Trophoblast cell (in vitro differentiated cells and primary cell): ENCODE measurements at places on chromosomes 12 and 14.
A peak's percentile ranks its signal among the peaks of the same experiment; 100 is the strongest.

DNA sequence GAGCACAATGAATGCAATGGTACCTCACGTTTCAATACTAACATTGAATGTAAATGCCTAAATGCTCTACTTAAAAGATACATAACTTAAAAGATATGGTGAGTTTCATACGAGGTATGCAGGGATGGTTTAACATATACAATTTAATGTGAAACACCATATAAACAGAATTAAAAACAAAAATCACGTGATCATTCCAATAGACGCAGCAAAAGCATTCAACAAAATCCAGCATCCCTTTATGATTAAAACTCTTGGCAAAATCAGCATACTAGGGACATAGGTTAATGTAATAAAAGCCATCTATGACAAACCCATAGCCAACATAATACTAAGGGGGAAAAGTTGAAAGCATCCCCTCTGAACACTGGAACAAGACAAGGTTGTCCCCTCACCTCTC is 845.7 kb downstream of the SLC16A7 start:
- no peak for DNase-seq

- peak; percentile 45 for DNase-seq
Observed at GRCh38 chr12:12726555-12727093, 9.5 kb downstream of the CDKN1B start.

DNA sequence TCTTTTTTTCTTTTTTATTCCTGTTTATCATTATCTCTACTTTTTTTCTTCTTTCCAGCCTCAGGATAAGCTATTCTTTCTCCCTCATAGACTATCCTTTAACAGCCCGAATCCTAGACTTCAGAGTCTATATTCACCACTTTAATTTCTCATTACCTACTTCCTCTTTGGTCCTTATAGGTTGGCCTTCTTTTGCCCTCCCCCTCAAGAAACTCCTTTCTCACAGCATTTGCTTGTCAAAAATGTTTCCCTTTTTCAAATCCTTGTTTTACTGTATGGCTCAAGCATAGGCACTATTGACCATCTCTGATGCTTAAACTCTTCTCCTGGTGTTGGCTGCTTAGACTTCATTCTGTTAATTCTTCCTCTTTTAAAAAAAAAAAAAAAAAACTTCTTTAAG is 52.5 kb downstream of the KIAA0586 start:
- DNase-seq, result no peak

DNA sequence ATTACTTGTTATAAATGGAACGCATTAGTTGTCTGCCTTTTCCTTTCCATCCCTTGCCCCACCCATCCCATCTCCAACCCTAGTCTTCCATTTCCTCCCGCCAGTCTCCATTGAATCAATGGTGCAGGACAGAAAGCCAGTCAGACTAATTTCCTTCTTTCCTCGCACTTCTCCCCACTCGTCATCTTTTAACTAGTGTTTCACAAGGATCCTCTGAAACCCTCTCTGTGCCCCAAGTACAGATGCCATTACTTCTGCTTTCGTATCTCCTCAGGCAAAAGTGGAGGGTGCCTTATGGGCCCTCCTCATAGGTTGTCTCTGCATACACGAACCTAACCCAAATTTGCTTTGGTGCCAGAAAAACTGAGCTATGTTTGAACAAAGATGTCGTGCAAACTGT is 4.2 kb downstream of the DAZAP2 start:
- DNase-seq, result no peak

GRCh38 chr12:119178544-119179334 is at the start of gene HSPB8:
TSS of gene HSPB8 (plus strand) at chr12:119178931. CDS start at chr12:119179313, 382 bp downstream.
- peak; percentile 98 for DNase-seq

DNA sequence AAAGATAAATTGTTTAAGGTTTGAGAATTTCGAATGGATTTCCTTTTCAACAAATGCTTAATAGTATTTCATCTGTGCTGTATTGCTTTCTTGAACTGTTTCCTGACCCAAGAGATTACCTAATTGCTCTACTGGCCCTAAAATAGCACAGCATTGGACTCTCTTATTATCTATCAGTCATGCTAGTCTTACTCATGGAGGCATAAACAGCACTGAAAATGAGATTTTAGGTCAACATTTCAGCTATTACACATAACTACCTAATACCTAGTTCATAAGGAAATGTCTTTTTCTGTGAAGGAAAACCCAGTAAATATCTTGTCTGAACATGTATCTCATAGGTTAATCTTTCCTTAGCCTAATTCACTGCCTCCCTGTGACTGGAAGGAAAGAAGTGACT is 4.3 kb upstream of the ABCD2 start:
- no peak for DNase-seq

GRCh38 chr14:70897464-70897863 is 9.8 kb upstream of the PCNX1 start:
- DNase-seq, result no peak

- DNase-seq, result no peak
Observed at GRCh38 chr14:93035917-93036651, 79.6 kb downstream of the ITPK1 start.

DNA sequence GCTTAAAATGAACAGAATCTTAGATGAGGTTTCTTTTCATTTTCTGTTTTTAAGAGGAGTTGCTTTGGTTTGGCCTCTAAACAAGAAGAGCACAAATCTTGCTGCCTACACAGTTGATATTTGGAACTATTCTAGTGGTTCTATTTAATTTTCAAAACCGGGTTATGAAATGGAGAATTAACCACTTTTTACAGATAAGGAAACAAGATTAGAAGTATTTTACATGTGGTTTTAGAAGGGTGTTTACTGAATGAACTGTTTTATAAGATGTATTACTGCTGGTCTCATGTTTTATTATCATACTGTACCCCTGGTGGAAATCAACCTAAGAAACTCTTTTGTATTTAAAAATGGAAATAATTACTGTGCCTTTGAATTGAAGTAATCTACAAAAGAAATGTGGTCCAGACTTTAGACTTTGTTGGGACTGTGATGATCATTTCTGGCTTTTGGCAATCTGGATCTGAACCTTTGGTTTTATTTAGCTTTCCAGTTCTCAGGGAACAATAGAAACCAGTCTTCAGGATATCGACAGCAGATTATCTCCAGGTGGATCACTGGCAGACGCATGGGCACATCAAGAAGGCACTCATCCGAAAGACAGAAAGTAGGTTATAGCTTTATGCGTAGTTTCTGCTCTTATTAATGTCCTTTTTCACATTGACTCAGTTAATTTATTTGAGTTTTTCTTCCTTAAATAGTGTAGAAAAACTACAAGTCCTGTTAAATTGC is 43.2 kb downstream of the TBK1 start:
- no peak for DNase-seq

DNA sequence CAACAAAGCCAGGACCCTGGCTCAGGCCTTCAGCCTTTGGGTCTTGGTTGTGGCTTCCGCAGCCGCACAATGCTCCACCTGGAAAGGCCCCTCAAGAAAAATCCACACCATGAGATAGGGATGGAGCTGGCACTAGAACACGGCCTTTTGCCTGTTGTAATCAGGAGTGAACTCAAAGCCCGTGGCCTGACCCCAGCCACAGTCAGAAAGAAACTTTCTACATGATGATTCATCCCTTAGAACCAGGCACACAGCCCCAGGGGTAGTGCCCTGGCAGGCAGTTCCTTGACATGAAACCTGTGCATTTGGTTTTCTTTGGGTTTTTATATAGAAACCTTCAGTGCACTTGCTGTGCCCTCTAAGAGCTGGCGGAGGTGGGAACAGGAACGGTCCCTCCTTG is 5.1 kb downstream of the CLMN start:
- peak; percentile 57 for DNase-seq

GRCh38 chr12:124393831-124394230 is 98.9 kb downstream of the RFLNA start:
- DNase-seq, result no peak

GRCh38 chr12:131944601-131945251 is 5.0 kb upstream of the EP400 start:
- no peak for DNase-seq

DNA sequence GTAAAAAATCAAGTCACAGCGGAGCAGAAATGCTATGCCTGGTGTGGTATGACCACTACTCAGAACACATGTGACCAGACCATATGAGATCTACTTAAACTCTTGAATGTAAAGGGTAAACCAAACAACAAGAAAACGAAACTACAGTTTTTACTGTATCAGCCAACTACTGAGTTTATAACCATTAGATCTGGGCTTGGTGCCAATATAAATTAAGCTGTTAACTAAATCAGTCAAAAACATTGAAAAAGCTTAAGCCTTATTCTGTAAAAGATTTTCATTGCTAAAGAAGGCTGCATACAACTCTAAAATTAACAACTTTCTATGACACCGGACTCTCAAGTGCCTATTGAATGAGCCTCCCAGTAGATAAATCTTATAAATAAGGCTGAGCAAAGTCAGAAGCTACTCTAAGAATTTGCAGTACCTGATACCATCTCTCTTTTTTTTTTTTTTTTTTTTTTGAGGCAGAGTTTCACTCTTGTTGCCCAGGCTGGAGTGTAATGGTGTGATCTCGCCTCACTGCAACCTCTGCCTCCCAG is 35.4 kb downstream of the SPTLC2 start:
- no peak for DNase-seq

DNA sequence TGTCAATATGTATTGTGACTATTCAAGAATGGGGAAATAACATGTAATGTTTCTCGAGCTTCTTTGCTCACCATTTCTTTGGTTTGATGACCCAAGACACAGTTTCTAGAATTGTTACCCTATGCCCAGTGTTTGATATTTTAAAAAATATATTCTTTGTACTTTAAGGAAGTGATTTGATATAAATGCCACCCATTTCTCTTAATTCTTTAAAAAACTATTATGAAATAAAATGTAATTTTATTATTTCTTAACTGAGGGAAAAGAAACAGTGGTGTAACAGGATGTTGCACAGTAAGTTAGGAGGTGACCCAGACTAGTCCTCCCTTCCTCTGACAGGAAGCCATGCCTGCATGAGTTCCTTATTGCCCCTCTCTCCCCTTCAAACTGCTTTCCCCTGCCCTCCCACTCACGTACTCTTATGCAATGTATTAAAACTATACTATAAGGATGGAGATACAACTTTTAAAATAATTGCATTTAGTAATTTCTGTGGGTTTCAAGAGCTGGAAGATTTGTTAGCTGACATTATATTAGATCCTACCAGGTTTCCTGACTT is 279.4 kb downstream of the TMTC2 start:
- DNase-seq, result no peak

DNA sequence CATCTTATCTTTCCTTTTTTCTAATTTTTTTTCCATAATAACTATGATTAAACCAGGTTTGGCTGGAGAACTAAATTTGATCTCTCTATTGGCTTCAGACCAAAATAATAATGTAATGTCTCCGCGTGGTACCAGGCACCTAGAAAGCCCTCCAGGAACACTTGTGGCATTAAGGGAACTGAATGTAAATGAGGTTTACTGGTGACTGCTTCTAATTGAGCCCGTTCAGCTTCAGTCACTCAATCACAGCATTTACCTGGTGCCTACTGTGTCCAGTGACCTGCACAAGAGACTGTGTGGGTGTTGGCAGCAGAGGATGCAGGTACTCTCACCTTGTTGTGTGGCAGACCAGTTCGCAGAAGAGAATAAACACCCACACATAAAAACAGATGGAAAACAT is 302.5 kb downstream of the DPF3 start:
- no peak for DNase-seq

GRCh38 chr12:113891739-113892520 is 74.2 kb downstream of the RBM19 start:
- no peak for DNase-seq

- no peak for DNase-seq
Observed at GRCh38 chr14:67875175-67876006, 55.8 kb downstream of the RAD51B start.

DNA sequence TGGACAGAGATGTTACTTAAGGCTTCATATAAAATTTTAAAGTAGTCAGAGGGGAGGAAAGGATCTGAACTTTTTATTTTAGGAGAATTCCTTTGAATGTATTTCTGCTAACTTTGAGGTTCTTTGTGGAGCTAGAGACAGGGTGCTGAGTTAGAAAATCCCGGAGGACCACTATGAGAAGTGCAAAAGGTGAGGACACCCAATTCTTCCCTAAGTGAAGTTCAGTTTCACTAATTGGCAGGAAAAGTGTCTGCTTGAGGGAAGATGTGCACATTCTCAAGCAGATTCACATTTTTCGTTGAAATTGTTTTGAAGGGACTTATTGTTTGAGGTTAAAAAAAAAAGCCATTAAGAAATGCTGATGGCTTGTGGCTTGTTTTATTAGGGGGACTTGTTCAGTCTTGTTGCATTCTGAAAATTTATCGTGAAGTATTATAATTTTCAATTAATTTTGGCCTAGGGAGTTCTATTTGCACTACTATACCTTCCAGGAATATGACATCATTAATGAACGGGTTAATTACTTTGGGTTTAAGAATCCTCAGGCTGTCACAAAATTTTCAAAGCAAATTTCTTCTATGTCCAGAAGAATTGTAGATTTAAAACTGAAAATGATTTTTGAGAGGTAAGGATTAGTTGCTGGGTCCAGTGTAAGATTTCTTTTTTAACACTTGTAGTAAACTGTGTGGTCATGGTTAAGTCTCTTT is 1.8 kb downstream of the PCNX1 start:
- DNase-seq, result no peak

- peak; percentile 92 for DNase-seq
Observed at GRCh38 chr14:73227812-73228781, 9.2 kb upstream of the PAPLN start.

GRCh38 chr14:68667313-68667791 is 125.5 kb downstream of the ZFP36L1 start:
- no peak for DNase-seq

DNA sequence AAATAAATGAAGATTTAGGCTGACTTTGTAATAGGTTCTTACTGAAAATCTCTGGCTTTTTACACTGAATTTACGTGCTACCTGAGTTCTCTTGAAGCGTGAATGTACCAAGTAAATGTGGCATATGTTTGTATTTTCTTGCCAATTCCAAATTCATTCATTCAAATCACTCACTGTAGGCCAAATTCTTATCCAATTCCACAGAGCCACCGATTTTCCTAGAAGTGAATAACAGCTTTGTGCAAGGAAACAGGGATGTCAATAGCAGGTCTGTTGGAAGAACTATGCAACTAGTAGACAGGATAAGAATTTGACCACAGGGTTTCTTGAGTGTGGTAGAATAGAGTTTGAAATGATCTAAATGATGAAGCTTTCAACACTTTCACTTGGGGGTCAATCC is 86.8 kb downstream of the SOX5 start:
- DNase-seq, result no peak

DNA sequence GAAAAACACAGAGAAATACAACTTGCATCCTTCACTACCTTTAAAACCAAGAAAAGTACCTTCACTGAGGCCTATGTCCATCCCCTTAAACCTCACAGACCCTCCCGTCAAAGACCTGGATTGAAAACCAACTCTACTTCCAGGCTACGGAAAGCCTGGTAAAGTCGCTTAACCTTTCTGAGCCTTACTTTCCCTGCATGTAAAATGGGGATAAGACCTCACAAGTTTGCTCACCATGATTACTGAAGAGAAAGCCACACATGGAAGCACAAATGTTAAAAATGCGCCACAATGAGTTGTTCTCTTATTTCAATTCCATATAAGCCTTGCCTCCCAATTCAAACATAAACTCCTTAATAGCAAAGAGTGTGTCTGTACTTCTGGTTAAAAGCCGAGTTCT is 8.4 kb downstream of the ACTN1 start:
- DNase-seq, result no peak

DNA sequence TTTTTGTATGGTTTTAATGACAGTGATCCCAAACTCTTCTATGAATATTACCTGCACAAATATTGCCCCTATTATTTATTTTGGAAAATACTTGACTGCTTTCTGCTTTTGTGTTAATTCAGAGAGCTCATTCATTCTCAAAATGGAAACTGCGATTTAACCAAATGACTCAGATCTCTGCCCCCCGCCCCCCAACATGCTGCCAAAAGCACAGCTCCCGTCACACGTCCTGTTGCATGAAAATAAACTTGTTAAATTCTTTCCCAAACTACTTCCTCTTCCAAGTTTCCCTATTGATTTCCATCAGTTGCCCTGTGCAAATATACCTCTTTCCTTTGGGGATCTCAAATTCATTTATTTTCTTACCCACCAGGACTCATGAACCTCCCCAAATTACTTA is 18.0 kb upstream of the NRDE2 start:
- DNase-seq, result no peak
